Trophoblast cell (in vitro differentiated cells and primary cell): ENCODE measurements at places on chromosomes 5 and 9.
A peak's percentile ranks its signal among the peaks of the same experiment; 100 is the strongest.

DNA sequence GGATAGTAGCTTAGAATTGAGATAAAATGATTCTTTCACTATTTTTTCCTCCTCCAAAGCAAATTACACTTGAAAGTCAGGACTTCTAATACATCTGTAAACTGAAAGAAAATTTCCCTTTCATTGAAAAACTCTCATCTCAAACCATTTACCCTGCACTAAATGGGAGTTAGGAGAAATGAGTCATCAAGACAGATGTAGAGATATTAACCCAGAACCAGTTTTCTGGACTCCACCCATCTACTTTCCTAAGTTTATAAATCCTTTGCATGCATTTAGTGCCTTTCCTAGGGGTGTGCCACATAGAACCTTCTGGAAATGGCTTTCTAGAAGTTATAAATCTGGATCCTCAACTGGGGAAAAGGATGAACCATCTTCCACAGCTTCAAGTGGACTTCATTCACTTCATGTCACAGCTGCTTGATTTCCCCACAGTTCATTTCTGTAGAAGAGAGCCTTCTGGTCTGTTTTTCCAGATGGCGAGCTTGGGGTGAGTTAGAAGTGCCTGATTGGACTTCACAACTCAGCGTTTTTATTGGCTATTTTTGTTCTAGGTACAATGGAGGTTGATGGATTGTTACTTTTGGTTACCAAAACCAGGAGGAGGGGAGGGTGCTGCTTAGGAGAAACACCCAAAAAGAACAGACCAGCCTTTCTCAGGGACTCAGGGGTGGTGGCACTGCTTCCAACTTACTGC is 72.5 kb upstream of the GPR151 start:
- DNase-seq = no peak

GRCh38 chr5:61887271-61887670 is 418.7 kb upstream of the KIF2A start:
- no peak for DNase-seq

GRCh38 chr5:79436224-79436623 is 77.7 kb downstream of the HOMER1 start:
- DNase-seq = peak; percentile 83

- no peak for DNase-seq
Measured at GRCh38 chr9:12666813-12667212, 26.4 kb upstream of the TYRP1 start.

GRCh38 chr5:20522905-20523482 is 535.0 kb upstream of the CDH18 start:
- DNase-seq = no peak

DNA sequence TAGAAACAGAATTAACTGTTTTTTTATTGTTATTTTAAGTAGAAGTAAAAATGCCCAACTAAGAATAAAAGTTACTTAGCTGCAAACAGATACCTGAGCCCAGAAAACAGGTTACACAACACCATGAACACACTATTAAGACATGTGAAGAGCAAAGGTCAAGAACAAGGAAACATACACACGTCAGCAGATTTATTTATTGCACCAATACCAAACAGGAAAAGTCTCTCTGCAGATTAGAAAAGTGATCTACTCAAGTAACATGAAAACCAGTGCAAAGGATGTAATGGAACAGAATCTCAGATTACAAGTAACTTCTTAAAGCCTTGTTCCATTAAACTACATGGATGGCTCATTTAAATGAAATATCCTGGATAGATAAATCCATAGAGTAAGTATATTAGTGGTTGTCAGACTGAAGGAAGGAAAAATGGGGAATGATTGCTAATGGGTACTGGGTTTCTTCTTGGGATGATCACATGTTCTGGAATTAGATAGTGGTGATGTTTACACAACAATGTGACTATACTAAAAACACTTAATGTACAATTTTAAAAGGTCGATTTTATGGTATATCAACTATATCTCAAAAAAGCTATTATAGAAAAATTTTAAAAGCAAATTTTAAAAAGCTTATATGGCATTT is 6.1 kb downstream of the SAR1B start:
- DNase-seq = peak; percentile 7

- no peak for DNase-seq
Measured at GRCh38 chr9:134222018-134222573, 57.7 kb upstream of the RNU6ATAC start.
